ENCODE measurements at places on chromosomes 7 and 10. TPM values are rescaled to one million over a fixed set of nuclear protein-coding genes. Genes with fewer than 3 reads are reported as not detected.

GPR26 gene
- not detected for polyA plus RNA-seq

UBE2D1 gene
- polyA plus RNA-seq, result 44.9 TPM

CPVL gene
- polyA plus RNA-seq, result 134 TPM

ZNF425 gene
- polyA plus RNA-seq, result 0.30 TPM

ANXA8L1 gene
- not detected for polyA plus RNA-seq

CPEB3 gene
- polyA plus RNA-seq, result 1.5 TPM

NOBOX gene
- polyA plus RNA-seq, result not detected

PBLD gene
- polyA plus RNA-seq, result 1.4 TPM

ST8SIA6 gene
- polyA plus RNA-seq, result 3.6 TPM

HDAC9 gene
- 6.6 TPM for polyA plus RNA-seq

AGR3 gene
- not detected for polyA plus RNA-seq

ASNS gene
- 8.3 TPM for polyA plus RNA-seq

GHITM gene
- 449 TPM for polyA plus RNA-seq

PTN gene
- polyA plus RNA-seq, result 12.8 TPM

SHTN1 gene
- polyA plus RNA-seq, result 1.3 TPM

CYP51A1 gene
- polyA plus RNA-seq, result 6.7 TPM

REEP3 gene
- 9.1 TPM for polyA plus RNA-seq

PRPF18 gene
- polyA plus RNA-seq, result 8.9 TPM

TMEM196 gene
- not detected for polyA plus RNA-seq

SFTPA1 gene
- polyA plus RNA-seq, result not detected

CUL2 gene
- polyA plus RNA-seq, result 27.7 TPM

IL2RA gene
- 0.11 TPM for polyA plus RNA-seq

HYAL4 gene
- polyA plus RNA-seq, result not detected

MMD2 gene
- polyA plus RNA-seq, result not detected

USP54 gene
- 9.1 TPM for polyA plus RNA-seq

TSPAN14 gene
- polyA plus RNA-seq, result 17.4 TPM

SPDYE9 gene
- polyA plus RNA-seq, result not detected

DPP6 gene
- polyA plus RNA-seq, result 0.06 TPM

BICC1 gene
- polyA plus RNA-seq, result 1.6 TPM

CPA2 gene
- not detected for polyA plus RNA-seq

VSTM4 gene
- polyA plus RNA-seq, result 5.6 TPM

PDE1C gene
- 42.9 TPM for polyA plus RNA-seq

FRAT2 gene
- 3.4 TPM for polyA plus RNA-seq

MSMB gene
- not detected for polyA plus RNA-seq

NRG3 gene
- not detected for polyA plus RNA-seq

GOLGA7B gene
- 0.19 TPM for polyA plus RNA-seq
